Stimulated activated CD4-positive, alpha-beta T cell treated with anti-CD3 and anti-CD28 coated beads, Interleukin-4, amount 100 ng/mL, for 48 hours (primary cell): ENCODE measurements at places on chromosomes 5 and 9.

DNA sequence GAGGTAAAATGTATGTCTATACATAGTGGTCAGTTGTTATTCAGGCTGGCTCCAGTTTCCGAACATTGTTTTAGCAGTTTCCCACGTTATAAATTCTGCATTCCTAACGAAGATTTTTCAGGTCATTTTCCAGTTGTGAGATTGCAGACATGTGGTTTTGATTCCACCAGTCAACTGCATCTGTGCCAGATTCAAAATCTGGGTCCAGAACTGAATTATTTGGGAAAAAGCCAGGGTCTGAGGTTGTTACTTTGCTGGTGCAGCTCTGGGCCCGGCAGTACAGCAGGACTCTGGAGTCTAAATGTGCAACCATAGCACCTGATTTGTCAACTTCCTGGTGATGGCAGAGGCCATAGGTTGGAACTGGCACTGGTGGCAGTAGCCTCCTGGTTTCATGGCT lies 105.7 kb upstream of the MEGF10 start:
- DNase-seq = no peak

GRCh38 chr9:9893837-9894236 lies 719.0 kb downstream of the PTPRD start:
- no peak for DNase-seq

- DNase-seq = no peak
Observed at GRCh38 chr5:104052558-104053352, 490.2 kb upstream of the NUDT12 start.

GRCh38 chr5:95908799-95909198 lies 52.9 kb downstream of the ELL2 start:
- no peak for DNase-seq

DNA sequence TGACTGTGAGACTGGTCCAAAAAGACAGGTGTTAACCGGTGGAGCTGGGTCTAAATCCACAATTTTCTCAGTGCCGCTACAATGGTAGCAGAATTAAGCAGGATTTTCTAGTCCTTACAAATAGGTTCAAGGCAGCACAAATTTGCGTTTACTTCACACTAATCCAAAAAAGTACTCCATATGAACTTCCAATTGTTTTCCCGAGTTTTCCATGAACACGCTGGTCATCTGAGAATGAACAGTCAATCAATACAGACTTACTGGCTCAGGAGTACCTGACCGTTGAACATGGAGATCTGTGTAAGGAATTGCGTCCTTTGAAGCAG lies 709 bp downstream of the SLC35D2 start:
- no peak for DNase-seq

GRCh38 chr5:159187719-159188118 lies 21.6 kb downstream of the RNF145 start:
- no peak for DNase-seq

GRCh38 chr5:11525020-11525419 lies 379.2 kb downstream of the CTNND2 start:
- no peak for DNase-seq
